ENCODE measurements at places on chromosomes 5 and 9.

- no peak for DNase-seq
These were observed 224.7 kb downstream of the FSTL4 start for GRCh38 chr5:133387621-133388020.

DNA sequence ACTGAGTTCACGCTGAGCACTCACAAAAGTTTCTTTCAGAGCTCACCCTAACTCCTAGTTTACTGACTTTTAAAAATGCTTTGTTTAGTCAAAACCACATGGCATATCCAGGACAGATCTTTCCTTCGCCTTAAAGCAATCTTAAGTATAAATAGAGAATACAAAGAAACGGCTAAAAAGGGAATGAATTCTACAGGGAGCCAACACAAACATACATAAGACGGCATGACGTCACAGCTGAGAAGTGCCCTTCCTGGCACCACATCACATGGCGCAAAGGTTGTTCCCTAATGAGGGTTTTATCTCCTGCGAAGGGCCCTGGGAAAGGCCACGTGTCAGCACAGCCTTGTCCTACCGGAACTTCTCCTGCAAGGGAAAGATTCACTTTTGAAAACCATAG, 141.3 kb downstream of the IRX1 start:
- DNase-seq = no peak

DNA sequence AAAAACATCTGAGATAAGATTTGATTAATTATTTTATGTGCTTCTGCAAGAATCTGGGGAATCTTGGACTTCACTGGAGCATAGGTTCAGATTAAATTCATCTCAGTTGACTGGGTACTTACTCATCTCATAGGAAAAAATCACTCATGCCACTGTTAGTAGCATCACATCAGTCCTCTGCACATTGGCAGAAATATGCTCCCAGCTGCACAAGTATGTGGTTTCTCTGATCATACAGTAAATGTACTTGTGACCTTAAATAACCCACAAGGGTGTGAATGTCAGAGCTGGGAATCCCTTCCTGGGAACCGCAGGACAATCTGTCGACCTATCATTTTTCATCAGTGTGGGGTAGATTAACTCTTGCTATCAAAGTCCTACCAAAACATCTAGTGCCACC, 203.7 kb upstream of the SLC24A2 start:
- no peak for DNase-seq

- no peak for DNase-seq
These were observed 51.5 kb downstream of the SHOC1 start for GRCh38 chr9:111743275-111743674.

DNA sequence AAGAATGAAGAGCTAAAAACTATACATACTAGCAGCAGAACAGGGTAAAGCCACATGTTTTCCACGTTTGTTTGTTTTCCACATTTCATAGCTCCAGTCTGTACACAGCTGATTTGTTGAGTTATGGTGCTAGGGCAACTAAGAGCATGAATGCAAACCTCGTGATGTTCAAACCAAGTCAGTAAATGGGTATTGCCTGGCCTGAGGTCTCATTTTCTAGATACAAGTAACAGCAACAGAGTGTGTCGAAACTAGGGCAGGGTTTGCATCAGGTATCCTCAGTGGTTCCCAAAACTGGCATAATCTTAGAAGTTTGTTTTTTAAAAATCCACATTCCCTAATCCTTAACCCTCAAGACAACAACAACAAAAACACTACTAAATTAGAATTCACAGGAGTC, 89.3 kb downstream of the CEMIP2 start:
- no peak for DNase-seq
